ENCODE measurements at places on chromosomes 5 and 9.
A peak's percentile ranks its signal among the peaks of the same experiment; 100 is the strongest.

- DNase-seq: peak; percentile 61
Observed at GRCh38 chr9:93958819-93959682, 3.9 kb upstream of the BARX1 start.

GRCh38 chr9:14203356-14204056 lies 110.4 kb downstream of the NFIB start:
- no peak for DNase-seq

GRCh38 chr5:158529454-158529853 lies 570.3 kb downstream of the EBF1 start:
- peak; percentile 45 for DNase-seq

DNA sequence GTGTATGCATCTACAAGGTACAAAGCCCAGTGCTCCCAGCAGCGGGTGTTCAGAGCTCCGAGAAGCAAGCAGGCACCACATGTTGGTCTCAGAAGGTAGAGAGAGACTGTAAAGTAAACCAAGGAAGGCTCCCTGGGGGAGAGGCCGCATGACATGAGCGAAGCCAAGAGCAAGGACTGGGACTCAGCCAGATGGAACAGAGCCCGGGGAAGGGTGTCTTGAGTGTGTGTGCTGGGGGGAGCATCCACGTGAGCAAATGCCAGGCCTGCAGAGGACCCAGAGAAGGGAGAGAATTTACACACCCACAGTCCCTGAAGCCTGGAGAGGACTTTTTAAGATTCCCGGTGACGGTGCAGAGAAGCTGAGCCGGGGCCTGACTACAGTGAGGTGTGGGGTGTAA lies 15.2 kb upstream of the KCNIP1 start:
- no peak for DNase-seq

DNA sequence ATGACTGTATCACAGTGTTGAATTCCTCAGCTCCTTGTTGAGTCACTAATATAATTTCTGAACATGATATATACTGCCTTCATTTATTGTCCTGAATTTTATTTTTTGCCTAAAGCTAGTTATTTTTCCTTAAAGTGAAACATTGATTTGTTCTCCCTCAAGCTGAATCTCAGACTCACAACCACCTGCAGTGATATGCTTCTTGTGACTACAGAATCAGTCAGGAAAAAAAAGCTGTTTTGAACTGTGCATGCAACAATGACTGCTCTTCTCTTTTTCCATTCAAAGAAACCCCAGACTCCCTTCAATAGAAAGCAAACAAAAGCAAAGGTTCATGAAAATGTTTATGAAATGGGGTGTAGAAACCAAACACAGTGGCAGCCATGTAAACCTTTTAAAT lies 470.2 kb upstream of the CHD1 start:
- no peak for DNase-seq

DNA sequence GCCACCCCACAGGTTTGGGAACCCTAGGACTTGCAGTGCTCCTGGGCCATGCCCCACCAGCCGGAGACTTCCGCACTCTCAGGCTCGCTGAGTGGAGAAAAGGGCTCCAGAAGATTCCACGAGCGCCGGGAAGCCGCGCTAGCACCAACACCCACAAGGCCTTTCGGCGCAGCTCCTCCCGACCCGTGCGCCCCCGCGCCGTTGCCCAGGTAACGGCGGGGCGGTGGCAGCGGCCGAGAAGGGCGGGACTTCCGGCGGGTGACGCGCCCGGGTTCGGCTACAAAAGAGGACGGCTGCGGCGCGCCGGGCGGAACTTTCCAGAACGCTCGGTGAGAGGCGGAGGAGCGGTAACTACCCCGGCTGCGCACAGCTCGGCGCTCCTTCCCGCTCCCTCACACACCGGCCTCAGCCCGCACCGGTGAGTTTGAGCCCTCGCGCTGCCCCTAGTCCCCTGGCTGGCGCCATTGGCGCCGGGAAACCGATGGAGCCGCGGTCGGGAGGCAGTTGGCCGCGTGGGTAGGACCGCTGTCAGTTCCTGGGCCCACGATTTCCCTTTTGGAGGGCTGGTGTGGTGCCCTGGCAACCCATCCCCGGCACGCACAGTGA lies at the start of gene DNAJA1:
DNAJA1 (plus strand) TSS at position 308 of the 606 bp plus-strand sequence. CDS start 1,212 bp downstream, outside the sequence.
- DNase-seq: peak; percentile 98

- no peak for DNase-seq
Observed at GRCh38 chr9:24738421-24738961, 192.8 kb upstream of the IZUMO3 start.

- DNase-seq: no peak
Observed at GRCh38 chr9:107620801-107621200, 131.2 kb upstream of the KLF4 start.

DNA sequence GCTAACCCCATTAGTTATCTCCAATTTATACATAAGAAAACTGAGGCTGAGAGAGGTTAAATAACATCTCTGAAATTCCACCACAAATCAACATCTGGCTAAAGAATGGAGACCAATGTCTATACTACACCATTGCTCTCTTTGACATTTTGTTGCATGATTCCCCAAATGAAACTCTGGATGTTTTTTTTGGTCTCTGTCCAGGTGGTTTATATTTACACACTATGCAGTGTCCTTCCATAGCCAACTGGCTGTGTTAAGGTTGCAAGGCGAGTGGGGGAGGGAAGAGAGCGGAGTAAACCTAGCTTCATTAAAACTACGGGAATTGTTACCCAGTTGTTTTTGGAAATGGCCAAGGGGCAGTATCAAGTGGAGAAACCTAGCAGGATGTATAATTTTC lies 67.2 kb downstream of the KIF4B start:
- DNase-seq: no peak

- no peak for DNase-seq
Observed at GRCh38 chr9:36319806-36320205, 61.6 kb upstream of the GNE start.

GRCh38 chr5:33887268-33887667 lies 4.5 kb downstream of the ADAMTS12 start:
- no peak for DNase-seq

- peak; percentile 67 for DNase-seq
Observed at GRCh38 chr5:123422433-123423277, 548 bp downstream of the CEP120 start.

- no peak for DNase-seq
Observed at GRCh38 chr5:5046680-5047502, 93.2 kb upstream of the ADAMTS16 start.

DNA sequence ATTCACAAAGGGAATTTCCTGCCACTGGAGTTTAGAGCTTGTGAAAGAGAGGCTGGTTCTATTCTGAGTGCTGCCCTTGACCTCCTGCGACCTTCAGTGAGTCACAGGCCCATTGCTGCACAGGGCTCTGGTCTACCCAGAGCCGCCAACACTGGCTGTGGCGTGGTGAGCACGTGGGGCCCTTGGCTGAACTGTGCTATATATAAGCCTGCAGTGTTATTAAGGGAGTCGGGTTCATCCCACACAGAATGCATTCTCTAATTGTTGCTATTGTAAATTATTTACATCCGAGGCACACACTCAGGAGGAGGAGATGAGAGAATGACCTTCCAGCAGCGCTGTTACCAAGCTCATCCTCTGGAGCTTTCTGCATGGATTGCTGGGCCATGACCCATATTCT lies 47.1 kb downstream of the BRINP1 start:
- no peak for DNase-seq

DNA sequence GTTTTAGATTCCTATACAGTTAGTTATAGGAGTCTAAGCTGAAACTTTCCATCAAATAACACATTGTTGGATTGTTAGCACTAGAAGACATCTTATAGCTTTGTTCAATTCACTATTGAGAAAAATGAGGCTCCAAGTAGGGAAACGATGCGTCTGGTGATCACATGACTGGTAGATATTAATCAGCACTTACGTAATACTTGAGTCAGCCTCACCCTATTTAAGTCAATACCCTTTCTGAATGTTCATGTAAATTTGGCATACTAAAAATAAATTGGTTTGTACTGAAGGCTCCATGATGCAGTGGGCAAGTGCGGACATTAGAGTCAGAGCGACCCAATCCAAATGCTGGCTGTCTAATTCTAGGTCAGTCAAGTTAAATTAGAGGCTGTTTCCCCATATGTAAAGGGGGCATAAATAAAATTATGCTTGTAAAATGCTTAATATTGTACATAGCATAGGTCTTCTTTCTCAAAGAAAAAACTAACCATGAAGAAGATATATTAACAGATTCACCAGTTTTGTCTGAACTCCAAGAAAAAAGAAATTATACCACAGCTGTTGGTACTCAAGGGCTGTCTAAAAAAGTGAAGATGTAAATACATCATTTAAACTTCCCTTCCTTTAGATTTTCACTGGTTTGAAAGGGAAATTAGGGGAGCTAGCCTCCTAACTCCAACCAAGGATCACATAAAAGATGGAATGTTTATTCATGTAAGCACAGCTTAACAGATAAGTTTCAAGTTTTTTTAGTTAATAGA lies 406.6 kb upstream of the TLE4 start:
- DNase-seq: no peak

DNA sequence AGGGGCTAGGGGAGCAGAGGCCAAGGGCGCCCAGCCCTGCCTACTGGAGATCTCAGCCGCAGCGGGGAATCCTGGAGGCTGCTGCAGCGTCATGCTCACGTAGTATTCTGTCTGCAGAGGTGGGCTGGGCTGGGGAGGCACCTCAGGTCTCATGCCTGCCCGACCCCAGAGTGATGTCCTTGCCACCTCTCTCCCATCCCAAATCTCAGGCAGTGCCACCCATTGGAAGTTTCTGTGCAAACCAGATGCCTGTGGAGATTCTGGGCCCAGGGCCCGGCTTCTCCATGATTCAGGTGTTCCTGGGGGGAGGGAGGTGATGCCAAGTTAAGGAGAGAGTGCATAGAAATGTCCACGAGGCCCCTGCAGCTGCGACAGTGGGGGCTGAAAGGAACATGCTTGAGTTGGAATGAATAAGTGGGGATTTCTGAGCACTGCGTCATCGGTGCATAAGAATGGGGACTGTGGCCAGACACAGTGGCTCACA lies 72.0 kb downstream of the ANKRD33B start:
- DNase-seq: no peak

GRCh38 chr5:145548097-145548496 lies 287.0 kb downstream of the PRELID2 start:
- DNase-seq: no peak

- DNase-seq: peak; percentile 63
Observed at GRCh38 chr5:123367739-123368138, 55.5 kb downstream of the CEP120 start.

DNA sequence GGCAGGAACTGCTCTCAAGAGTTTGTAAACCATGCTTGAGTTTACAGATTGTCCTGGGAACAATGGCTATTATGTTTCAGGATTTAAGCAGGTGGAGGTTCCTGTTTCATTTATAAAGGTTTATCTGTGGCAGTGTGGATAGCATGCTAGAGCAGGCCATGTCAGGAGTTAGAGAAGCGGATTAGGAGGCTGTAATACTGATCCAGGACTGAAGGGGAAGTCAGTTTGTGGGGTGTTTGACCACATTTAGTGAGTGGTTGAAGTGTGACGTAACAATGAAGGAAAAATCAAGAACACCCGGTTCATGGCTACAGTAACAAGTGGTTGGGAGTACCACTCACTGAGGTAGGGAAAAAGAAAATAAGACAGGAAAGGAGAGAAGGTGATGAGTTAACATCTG lies 299.0 kb downstream of the TLR4 start:
- no peak for DNase-seq

GRCh38 chr5:149038336-149039080 lies 24.4 kb downstream of the SH3TC2 start:
- no peak for DNase-seq

GRCh38 chr5:145834554-145834916 lies 607 bp downstream of the PRELID2 start:
- no peak for DNase-seq

DNA sequence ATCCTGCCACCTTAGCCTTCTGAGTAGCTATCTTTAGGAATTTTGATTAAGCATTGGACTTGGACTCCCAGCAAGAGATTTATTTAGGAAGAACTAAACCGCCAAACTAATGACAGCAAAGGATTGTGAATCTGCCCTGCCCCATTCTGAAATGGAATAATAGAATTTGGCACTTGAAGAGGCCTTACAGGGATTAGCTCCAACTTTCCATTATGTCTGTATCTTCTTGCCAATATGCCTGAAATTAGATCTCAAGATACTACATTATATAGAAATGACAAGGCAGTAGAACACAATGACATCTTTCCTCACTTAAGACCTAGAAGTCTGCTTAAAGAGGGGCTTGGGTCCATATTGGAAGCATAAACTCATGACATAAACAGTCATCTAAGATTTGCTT lies 77.0 kb upstream of the DPYSL3 start:
- no peak for DNase-seq

DNA sequence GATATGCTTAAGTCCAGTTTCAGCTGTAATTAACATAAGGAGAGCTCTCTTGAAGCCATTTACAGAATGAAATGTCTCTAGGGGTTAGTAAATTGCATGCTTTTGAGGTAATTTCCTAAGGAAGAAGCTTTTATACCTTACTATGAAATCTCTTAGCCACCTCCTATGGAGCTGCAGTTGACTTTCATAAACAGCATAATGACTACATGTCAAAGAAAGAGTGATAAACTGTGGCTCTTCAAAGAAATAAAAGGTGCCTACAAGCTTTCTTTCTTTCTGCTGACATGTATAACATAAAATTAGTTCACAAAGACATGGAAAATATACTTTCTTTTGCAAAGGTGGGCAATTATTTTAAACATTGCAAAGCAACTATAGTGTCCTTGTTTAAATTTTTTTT lies 90.8 kb downstream of the TMEM167A start:
- no peak for DNase-seq

DNA sequence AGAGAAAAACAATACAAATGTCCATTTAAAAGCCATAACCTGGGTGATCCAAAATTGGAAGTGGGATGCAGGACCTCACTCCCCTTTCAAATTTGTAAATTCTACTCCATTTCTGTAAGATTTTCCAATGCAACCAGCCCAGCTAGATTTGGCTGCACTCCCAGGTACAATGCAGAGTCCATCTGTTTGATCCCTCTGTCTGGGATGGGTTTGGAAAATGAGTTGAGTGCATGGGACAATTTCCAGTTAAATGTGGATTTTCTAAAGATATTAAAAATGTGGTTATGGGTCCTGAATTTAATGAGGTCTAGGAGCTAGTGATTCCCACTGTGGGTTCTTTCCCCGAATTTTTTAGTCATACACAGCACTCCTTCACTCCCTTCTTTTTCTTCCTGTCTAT lies 104.0 kb upstream of the ATP10B start:
- DNase-seq: no peak

- DNase-seq: no peak
Observed at GRCh38 chr5:58803056-58803455, 220.2 kb downstream of the RAB3C start.

All from Karpas-422 (cell line).